ENCODE measurements at places on chromosomes 4 and X.

GRCh38 chr4:13496605-13497004 lies 12.5 kb upstream of the RAB28 start:
- DNase-seq, result no peak

DNA sequence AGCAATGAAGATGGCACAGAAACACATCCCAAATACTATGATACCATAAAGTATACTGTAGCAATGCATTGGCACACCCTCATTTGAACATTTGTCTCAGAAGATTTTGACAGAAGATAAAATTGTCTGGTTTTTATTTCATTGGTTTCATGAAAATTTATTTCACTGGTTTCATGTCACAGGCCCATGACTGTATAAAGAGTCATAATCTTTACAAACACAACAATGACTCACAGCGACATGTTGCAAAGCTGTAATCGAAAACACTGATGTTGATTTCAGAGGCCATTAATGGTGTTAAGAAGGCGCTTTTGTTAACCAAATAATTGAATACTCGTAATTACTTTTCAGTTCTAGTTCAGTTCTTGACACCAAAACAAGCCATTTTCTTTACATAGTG lies 8.1 kb upstream of the DTHD1 start:
- no peak for DNase-seq

DNA sequence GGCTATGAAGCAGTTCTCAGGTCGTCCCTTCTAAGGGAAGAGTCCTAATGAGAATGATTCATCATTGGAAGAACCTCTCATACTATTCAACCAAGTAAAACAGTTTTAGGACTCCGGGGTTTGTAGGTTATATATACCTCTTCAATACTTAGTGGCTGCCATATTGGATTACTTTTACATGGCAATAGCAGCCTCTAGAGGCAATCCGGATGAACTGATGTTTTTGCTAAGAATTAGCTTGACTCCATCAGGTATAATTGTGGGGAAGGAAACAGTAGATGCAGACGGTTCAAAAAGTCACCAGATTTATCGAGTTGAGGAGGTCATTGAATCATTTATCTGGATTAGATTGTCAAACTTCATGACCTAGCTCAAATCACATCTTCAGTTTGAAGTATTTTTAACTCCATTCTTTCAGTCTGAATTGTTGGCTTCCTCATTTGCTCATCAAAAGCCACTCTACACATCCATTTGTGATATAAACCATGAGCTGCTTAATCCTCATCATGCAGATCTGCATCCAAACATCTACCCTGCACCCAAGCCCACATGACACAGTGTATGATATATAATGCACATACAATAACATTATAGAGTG lies 28.4 kb downstream of the GUCY1B1 start:
- DNase-seq, result no peak

GRCh38 chr4:109026588-109026987 lies 263.7 kb upstream of the ETNPPL start:
- DNase-seq, result no peak

- no peak for DNase-seq
Observed at GRCh38 chr4:154078504-154079350, 289.8 kb upstream of the SFRP2 start.

DNA sequence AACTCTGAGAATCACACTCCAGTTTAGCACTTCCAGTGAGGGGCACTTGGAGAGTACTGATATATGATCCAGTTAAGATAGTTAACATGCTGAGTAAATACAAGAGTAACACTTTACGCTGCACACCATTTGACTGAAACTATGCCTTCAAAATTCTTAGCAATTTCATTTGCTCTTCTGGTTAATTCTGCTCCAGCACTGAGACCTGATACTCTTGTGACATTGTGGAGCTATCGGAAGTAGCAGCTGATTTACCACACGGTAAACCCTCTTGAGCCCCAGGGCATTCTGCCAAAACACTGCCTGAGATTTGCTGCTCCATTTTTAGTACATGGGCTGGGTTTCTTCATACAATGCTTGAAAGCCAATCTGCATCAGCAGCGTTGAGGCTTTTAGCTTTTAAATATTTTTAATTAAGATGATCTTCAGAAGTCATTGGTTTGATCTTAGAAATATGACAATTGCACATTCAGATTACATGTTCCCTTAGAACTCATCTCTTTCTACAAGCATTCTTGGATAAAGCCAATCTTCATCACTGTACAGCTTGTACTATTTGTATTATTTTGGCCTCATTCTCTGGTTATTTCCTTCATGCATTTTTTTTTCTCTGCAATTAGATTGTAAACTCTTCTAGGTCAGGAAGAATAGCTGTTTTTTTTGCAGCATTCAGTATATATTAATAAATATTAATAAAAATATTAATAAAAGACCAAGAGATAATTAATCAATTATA lies 67.8 kb upstream of the ETNPPL start:
- DNase-seq, result peak; percentile 27
